Stimulated activated CD4-positive, alpha-beta T cell treated with anti-CD3 and anti-CD28 coated beads, Interleukin-1b, Interleukin-23, amount 100 ng/mL, for 48 hours (primary cell): ENCODE measurements at places on chromosomes 5 and 9.

DNA sequence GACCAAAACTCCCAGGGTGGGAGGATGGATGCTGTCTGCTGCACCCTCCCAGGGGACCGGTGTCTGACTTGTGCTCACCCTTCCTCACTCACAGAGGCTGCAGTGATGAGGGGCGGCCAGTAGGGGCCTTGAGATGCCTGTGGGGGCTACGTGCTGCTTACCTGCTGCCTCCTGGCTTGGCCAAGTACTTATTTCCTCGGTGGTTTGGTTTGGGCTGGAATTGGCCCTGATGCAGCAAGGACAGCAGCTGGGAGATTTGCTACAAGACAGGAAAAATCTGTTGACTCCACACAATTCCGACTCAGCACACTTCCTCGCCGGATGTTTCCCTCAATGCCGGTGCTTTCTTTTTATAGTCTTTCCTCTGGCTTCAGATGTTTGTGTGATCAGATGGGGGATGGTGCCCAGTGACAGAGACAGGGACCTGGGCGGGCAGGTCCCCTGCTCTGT is 6.6 kb downstream of the PCDH12 start:
- peak; percentile 31 for DNase-seq

DNA sequence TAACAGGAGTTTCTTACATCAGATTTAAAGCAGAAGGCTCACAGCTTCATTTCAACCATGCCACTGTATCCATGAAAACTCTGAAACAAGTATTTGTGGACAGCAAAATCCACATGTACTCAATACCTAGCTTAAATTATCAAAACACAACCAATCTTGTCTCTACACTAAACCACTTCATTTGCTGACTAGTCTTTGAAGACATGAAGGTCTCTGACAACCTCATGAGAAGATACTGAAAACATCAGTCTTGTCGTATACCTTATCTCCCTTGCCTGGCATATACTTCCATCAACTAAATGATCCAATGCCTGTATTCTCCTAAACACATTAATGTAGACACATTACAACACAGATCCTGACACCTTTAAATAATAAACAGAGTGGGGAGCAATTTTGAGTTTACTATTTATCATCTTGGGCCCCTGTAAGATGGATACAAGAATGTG is 2.9 kb downstream of the RPS23 start:
- no peak for DNase-seq

GRCh38 chr5:20166456-20166855 is 178.5 kb upstream of the CDH18 start:
- DNase-seq: no peak

GRCh38 chr9:101912698-101913097 is 174.3 kb upstream of the GRIN3A start:
- DNase-seq: no peak

DNA sequence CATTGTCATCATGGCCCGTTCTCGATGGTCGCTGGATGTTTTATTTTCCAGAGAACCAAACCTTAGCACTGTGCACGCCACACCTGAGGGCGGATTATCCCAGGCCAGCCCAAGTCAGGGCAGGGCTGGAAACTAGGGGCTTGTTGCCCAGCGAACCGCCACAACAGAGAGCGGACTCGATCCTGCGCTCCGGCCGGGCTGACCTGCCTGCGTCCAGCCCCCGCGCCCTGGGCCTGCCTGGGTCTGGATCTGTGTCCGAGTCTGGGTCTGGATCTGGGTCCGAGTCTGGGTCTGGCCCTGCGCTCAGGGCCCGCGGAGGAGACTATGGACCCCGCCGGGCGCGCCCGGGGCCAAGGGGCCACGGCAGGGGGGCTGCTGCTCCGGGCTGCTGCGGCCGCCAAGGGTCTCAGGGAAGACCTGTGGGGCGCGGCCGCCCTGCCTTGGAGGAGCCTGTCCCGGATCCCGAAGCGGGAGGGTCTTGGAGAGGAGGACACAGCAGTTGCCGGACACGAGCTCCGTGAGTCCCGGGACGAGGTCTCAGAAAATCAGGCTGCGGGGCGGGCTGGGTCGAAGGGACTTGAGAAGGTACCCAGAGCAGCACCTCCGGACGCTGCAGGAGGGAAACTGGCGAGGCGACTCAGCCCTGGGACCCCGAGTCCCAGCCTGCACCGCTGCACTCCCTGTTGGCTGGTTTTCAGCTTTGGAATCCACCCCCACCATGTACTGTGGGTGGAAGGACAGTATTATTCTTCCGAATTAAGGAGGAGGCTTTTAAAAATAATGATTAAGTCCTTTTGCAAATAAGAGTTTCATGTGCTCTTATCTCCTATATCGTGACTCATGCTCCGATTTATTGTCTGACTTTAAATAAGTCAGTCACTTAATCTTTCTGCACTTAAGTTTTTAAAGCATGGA is at the start of gene ANKDD1B:
Gene ANKDD1B (plus strand): TSS at position 143 of the 915 bp plus-strand sequence. CDS start 182 bp downstream, at position 325.
- DNase-seq: no peak

- no peak for DNase-seq
Measured at GRCh38 chr5:179284751-179285631, 60.3 kb downstream of the ADAMTS2 start.

- no peak for DNase-seq
Measured at GRCh38 chr5:168881427-168882149, 302.4 kb upstream of the PANK3 start.

- no peak for DNase-seq
Measured at GRCh38 chr5:168944004-168944403, 356.9 kb downstream of the SLIT3 start.

- no peak for DNase-seq
Measured at GRCh38 chr5:142817949-142818431, 47.8 kb downstream of the ARHGAP26 start.

DNA sequence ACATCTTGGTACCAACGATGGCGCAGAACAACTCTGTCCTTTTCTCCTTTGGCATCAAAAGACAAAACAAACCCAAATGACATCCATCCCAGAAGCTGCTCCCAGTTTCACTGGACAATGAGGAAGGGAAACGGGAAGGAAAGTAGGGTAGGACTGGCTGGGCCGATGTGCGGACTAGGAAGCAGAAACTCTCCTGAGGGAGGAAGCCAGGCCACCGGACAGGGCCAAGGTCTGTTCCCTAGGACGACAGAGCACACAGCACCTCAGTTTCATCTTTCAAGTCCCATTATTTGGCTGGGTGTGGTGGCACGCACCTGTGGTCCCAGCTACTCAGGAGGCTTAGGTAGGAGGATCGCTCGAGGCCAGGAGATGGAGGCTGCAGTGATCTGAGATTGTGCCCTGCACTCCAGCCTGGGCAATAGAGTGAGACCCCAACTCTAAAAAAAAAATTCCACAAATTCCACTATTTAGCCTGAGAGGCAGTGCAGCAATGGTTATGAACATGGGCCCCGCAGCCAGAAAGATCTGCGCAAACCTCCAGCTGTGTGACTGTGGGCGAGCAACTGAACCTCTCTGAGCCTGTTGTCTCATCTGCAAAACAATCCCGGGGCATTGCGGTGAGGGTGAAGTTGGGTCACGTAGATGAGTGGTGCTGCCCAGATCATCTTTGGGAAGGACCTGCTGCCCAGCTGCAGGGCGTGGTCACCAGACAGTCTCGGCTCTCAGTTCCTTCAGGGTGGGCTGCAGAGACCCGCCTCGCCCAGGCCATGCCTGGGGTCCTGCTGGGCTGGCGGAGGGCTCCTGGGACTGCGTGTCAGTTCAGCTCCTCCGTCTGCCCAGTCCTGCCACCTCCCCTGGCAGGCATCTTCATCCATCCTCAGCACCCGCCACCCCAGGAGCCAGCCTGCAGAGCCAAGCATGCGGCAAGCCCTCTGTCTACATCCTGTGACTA is 101.2 kb upstream of the RAPGEF1 start:
- no peak for DNase-seq

GRCh38 chr5:117245130-117245529 is 670.5 kb upstream of the SEMA6A start:
- no peak for DNase-seq

GRCh38 chr9:34581318-34581717 is 8.2 kb downstream of the CNTFR start:
- no peak for DNase-seq

GRCh38 chr9:130256644-130257043 is 8.9 kb upstream of the HMCN2 start:
- no peak for DNase-seq

DNA sequence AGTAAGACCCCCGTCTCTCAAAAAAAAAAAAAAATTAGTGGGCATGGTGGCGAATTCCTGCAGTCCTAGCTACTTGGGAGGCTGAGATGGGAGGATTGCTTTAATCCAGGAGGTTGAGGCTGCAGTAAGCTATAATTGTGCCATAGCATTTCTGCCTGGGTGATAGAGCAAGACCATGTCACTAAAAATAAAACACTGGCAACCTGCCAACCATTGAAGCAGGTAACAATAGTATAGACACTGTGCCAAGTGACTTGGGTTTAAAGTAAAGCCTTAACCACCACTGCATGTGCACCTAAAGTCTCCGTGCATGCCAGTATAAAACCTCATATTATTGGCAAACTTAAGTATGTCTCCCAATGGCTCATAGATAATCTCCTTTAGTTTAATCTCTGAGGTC is 3.4 kb upstream of the APBA1 start:
- DNase-seq: no peak

GRCh38 chr5:149424371-149425315 is 45.6 kb upstream of the IL17B start:
- no peak for DNase-seq

GRCh38 chr9:133356391-133357091 is at the start of the genes SURF1 and SURF2:
SURF1 (minus strand) TSS chr9:133356487; CDS start chr9:133356453, 34 bp downstream.
SURF2 (plus strand) TSS chr9:133356550; CDS start chr9:133356593, 43 bp downstream.
- DNase-seq: peak; percentile 89

DNA sequence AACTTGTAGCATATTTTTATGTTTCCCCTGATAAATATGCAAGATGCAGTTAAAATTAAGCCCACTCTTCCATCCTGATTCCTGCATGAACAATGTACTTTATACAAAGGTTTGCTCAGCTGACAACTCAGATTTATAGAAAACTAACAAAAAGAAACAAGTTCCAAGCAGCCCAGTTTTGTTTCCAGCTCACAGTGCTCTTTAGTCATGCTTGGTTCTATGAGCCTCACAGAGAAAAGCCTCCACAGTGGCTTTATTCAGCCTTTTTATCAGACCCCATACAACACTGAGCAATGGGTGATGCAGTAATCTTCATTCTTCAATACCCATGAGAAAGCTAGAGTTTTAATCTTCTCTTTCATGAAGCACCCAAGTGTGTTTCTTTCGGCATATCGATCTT is 329.6 kb downstream of the SLCO4C1 start:
- DNase-seq: no peak

- no peak for DNase-seq
Measured at GRCh38 chr5:54302267-54302687, 8.1 kb downstream of the ARL15 start.

DNA sequence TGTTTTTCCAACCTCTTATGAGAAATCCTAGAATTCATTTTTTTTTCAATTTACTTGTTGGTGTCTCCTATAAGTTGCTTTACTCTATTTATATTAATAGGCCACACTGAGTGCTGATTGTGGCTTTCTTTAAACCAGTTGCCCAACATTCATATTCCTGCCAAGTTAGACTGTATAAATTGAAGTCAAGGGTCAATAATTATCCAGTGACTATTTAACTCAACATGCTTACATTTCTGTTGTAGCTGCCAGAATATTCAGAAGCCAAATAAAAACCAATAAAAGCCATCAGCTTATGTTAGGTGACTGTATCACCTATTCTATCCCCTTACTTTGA is 169.0 kb downstream of the PTPRD start:
- DNase-seq: no peak

DNA sequence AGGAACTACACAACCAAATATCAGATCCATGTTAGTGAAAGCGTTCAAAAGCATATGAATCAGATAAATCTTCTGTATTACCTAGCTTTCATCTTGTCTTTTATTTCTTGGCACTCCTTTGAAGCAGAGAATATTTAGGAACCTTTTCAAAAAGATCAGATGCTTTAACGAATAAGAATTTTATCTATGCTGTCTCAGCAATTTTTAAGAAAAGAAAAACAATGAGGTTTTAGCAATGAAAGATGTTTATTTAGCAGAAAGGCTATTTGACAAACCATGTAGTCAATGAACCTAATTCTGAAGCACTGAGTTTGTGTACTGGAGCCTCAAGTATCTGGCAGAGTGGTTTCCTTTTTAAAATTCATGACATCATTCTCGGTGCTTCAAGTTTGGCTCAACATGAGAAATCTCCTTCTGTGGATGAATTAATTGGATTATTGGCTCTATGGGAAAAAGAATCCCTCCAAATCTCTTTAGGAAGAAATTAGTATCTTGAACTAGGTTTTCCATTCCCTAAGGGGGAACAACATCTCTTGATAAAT is 534.7 kb downstream of the CAAP1 start:
- no peak for DNase-seq

GRCh38 chr9:129211686-129212085 is 33.6 kb upstream of the IER5L start:
- DNase-seq: no peak

DNA sequence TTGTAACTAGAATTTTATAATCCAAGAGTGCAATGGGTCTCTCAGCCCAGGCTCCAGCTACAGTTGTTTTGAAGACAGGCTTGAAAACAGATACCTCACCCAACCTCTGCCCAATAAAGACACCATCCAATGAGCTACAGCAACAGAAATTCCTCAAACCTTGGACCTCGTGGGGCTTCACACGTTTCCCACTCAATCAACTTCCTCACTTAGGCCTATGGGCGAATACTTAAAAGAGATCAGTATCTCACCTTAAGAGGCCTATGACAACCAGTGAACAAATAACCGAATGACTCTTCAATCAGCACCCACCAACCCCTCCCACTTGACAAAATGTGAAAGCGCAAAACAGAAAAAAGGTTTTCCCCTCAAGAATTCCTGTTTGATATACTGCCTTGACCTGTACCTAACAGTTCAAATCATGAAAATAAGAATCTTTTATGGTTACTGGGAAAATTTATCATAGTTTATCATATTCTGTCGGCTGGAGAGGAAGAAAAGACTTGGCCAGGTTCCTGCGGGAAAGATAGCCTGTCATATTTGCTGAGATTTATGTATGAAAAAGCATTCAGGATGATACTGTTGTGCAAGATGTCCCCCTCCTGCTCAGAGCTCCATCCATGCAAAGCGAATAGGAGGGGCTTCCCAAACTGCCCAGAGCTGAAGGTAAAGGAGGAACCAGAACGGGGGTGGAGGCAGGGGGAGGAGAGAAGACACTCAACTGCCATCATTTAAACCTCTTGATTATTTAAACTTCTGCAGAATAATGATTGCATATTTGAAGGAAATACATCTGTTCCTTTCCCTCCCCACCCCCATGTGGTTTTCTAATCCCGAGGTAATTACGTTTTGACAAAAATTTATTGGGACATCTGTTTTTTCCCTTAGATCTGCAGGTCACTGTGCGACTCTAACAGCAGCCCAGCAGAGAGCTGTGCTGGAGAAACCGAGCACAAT is 256.3 kb downstream of the NFIB start:
- DNase-seq: no peak

DNA sequence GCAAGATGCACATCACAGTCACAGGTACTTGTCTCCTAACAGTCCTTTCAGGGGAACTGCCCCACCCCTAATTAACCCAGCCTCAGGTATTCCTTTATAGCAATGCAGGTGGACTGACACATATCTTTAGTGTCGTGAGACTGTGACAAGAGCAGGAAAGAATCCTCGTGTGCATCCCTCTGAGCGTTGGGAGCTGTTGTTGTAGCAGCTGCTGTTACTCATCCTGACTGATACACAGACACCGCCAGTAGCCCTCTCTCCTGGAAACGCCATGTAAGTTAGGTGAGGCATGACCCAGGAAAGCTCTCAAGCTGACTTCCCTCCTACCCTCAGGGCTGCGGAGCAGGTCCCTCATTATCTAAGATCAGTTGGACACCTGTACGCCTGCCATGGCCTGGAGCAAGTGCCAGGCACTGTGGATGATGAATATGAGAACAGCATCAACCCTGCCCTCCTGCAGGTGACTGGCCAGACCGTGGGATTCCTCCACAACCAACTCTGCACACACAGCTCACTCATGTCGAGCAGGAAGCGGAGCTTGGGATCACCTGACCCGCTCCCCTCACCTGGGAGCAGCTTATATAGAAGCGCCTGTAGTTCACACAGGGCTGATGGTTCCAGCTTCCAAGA is 10.2 kb upstream of the LCN15 start:
- DNase-seq: no peak
